Upper lobe of right lung (tissue), 1 donor: ENCODE measurements at places on chromosomes 4 and X. TPM values are rescaled to one million over a fixed set of nuclear protein-coding genes. Genes with fewer than 3 reads are reported as not detected.

The ZNF185 gene
- total RNA-seq: 16.3 TPM

The PABPC5 gene
- total RNA-seq: 1.9 TPM

The KLKB1 gene
- total RNA-seq: 1.5 TPM

DNA sequence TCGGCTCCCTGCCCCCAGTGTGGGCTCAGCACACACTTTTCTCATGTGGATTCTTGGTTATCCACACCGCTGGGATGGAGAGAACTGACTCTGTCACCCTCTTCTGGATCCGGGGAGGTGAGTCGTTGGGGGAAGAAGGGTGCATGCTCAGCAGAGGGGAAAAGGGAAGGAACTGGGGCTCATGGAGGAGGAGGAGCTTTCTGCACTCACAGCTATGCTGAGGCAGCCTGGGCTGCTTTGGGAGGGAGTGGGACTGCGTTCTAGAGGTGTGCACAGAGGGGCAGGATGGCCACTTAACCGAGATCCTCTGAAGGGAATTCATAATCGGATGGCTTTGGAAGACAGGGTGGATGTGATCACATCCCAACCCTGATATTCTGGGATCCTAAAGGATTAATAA, 51.6 kb downstream of the RTL5 start:
- no peak for DNase-seq
- peak overlapping the region; percentile 14 for H3K4me3 ChIP-seq
- H3K36me3 ChIP-seq: no peaks in the 10 kb centered on the region
- H3K27me3 ChIP-seq: no peaks in the 10 kb centered on the region
- no peaks in the 10 kb centered on the region for H3K4me1 ChIP-seq
- peak overlapping the region; percentile 51 for H3K27ac ChIP-seq

DNA sequence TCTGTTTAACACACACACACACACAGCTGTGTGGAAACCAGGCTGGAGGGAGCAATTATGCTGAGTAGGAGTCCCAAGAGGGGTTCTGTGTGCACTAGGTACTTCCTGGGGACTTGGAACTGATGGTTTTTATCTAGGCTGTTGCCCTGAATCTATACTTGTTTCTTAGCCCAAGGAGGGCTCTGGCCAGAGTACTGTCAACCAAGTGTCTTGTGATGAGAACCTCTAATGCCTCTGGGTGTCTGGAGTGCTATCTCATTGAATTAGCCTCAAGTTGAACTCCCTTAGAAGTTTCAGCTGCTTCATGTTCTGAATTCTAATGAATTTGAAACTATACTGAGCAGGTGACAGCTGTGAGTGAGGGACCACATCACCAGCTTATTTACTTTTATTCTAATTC, 16.6 kb downstream of the ARHGAP24 start:
- no peak for DNase-seq

- no peak for DNase-seq
- H3K4me3 ChIP-seq: no peak overlapping the region
- H3K4me1 ChIP-seq: no peaks in the 10 kb centered on the region
Observed at GRCh38 chrX:148380107-148380506, 120.3 kb upstream of the AFF2 start.

- H3K4me1 ChIP-seq: no peaks in the 10 kb centered on the region
- H3K4me3 ChIP-seq: no peak overlapping the region
- no peaks in the 10 kb centered on the region for H3K36me3 ChIP-seq
- no peaks in the 10 kb centered on the region for H3K27me3 ChIP-seq
- no peak for DNase-seq
Observed at GRCh38 chr4:45442466-45442865, 681.4 kb downstream of the GABRG1 start.

DNA sequence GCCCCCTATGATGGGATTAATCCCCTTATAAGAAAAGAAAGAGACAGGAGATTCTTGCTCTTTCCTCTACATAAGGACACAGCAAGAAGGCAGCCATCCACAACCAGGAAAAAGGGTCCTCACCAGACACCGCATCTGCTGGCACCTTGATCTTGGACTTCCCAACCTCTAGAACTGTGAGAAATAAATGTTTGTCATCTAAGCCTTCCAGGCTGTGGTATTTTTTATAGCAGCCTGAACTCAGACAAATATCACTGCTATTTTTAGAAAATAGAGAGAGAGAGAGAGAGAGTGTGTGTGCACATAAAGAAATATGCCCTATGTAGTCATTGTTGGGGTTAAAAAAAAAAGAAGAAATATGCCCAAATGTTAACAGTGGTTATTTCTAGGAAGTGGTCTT, 104.2 kb downstream of the PAPSS1 start:
- peaks cover 7% of the 10 kb centered on the region for H3K4me1 ChIP-seq
- no peaks in the 10 kb centered on the region for H3K27me3 ChIP-seq
- H3K4me3 ChIP-seq: no peak overlapping the region

GRCh38 chr4:1763550-1764080, 29.5 kb upstream of the FGFR3 start:
- DNase-seq: no peak
- no peak overlapping the region for H3K27ac ChIP-seq
- H3K4me3 ChIP-seq: peak overlapping the region; percentile 8
- peaks cover 5% of the 10 kb centered on the region for H3K27me3 ChIP-seq
- H3K36me3 ChIP-seq: no peaks in the 10 kb centered on the region
